Aorta (tissue), 5 donors: ENCODE measurements at places on chromosomes 1 and 21. TPM values are rescaled to one million over a fixed set of nuclear protein-coding genes. Genes with fewer than 3 reads are reported as not detected.

CCDC27 gene
- total RNA-seq, result not detected

LDLRAD1 gene
- total RNA-seq, result not detected

FOXD2 gene
- total RNA-seq, result 1.6 TPM

HSD11B1 gene
- 21.5 TPM for total RNA-seq

MX2 gene
- total RNA-seq, result 21.5 TPM

RORC gene
- not detected for total RNA-seq

DNA sequence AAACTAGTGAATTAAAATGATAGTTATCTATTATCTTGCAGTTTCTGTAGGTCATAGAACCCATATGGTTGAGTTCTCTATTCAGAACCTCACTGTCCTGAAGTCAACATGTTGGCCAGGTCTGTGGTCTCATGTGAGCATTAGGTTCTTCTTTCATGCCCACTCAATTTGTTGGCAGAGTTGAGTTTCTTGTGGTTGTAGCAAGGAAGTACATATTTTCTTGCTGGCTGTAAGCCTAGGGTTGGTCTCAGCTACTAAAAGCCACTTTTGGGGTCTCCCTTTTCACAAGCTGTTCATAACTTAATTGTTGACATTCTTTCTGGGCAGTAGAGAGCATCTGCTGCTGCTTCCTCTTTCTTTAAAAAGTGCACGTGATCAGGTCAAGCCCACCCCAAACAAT is 1165.1 kb upstream of the NCAM2 start:
- H3K4me3 ChIP-seq, result no peak overlapping the region
- no peaks in the 10 kb centered on the region for H3K27me3 ChIP-seq
- no peaks in the 10 kb centered on the region for H3K36me3 ChIP-seq
- no peak overlapping the region for H3K27ac ChIP-seq
- DNase-seq, result no peak

DNA sequence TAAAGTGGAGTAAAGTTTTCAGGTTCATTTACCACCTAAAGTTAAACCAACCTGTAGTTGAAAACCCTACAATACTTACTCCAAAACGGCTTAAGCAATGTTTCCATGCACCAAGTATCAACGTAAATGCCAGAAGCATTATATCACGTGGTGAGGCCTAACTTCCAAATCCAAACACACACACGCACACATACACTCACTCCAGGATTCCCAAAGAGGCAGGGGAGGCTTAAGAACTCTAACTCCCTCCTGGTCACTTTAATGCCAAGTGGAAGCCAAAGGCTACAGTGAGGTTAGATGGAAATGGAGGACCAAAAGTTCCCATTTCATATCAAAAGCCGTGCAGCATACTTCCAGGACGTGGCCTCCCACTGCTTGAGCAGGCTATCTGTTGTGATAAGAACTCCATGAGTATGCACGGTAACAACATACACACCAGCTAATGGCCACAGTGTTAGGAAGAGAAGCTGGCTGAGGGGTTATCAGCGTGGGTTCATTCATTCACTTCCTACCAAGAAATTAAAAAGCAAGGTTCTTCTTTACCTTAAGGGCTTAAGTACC is 224.1 kb downstream of the SLC45A1 start:
- H3K4me3 ChIP-seq, result no peak overlapping the region
- no peaks in the 10 kb centered on the region for H3K36me3 ChIP-seq
- H3K27ac ChIP-seq, result no peak overlapping the region
- H3K27me3 ChIP-seq, result no peaks in the 10 kb centered on the region
- H3K4me1 ChIP-seq, result no peaks in the 10 kb centered on the region

DNA sequence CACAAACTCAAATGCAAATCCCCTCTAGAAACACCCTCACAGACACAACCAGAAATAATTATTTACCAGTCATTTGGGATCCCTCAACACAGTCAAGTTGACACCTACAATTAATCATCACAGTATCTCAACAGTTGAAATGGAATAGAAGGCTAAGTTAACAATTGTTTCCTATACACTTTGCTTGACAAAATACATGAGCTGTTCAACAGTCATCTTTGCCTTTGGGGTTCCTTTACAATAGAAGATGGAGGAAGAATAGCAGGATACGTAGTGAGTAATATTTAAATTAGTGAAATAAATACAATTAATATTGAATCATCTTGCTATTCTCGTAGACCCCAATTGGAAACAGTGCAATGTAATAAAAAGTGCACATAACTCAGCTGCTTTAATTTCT is 487.3 kb upstream of the ADAMTS5 start:
- H3K27ac ChIP-seq, result no peak overlapping the region
- no peaks in the 10 kb centered on the region for H3K27me3 ChIP-seq
- DNase-seq, result no peak
- H3K36me3 ChIP-seq, result no peaks in the 10 kb centered on the region

DNA sequence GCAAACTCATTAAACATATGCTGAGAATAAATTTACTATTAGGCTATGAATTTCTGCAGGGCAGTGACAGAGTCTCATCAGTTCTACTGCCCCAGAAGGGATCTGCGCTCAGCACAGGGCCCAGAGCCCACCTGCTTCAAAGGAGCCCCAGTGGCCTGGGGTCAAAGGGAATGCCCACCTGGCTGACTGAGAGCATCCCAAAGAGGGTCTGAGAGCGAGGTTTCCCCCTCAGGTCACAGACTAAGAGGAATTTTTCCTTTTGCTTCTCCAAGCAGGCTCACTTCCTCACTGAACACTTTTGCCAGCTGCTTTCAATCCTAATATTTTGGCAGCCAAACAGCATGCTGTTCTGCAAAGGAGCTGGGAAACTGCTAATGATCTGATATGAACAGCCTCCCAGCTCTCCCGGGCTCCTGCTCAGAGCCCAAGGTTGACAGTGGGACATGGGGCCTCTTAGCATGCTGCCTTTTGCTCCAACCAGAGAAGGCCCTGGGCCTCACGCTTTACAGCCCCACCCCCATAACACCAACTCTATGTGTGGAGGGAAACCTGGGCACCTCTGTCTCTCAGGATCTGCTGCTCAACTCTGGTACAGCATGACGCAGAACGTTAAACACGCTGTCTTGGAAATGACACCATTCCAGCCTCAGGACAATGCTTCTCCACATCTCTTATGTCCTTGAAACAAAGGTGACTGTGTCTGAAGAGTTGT is 70.7 kb upstream of the SYT6 start:
- no peak overlapping the region for H3K4me3 ChIP-seq
- H3K36me3 ChIP-seq, result no peaks in the 10 kb centered on the region
- no peak for DNase-seq

GRCh38 chr1:156963621-156964020 is 43.2 kb downstream of the LRRC71 start:
- H3K36me3 ChIP-seq, result peaks cover 16% of the 10 kb centered on the region
- H3K27me3 ChIP-seq, result no peaks in the 10 kb centered on the region
- no peak overlapping the region for H3K27ac ChIP-seq
- no peaks in the 10 kb centered on the region for H3K4me1 ChIP-seq

DNA sequence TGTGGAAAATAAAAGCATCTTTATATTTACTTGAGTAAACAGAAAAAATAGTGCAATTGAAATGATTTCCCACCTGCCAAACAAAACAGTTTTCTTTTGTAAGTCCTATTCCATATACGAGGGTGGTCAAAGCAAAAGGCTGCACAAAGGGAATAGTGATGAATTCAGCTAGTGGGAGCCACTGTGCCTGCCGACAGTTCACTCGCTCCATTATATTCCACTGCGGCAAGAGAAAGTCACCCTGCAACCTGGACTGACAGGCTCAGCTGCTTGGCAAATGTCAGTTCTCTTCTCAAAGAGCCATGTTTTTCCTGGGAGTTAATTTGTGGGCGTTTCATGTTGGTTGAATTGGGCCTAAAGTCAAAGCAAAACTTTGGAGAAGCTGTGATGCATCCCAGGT is 145.4 kb downstream of the LMO4 start:
- H3K4me1 ChIP-seq, result no peaks in the 10 kb centered on the region
- H3K4me3 ChIP-seq, result no peak overlapping the region
- no peaks in the 10 kb centered on the region for H3K27me3 ChIP-seq
- DNase-seq, result no peak
- H3K36me3 ChIP-seq, result no peaks in the 10 kb centered on the region

DNA sequence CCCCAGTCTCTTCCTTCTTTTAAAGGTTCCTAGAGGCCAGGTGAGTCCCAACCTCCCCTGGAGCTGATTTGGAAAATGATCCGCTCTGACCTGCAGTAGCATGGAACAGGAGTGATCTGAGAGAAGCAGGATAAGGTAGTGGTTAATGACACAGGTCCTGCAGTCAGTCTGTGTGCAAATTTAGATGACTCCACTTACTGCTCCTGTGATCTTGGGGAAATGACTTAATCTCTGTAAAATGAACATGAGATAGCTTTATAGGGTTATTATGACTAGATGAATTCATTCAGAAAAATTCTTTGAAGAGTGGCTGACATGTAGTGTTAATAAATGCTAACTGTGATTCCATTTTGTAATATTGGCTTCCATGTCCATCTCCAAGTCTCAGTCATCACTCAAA is 374.9 kb upstream of the CAMK1G start:
- H3K27ac ChIP-seq, result no peak overlapping the region
- no peak for DNase-seq
- H3K27me3 ChIP-seq, result no peaks in the 10 kb centered on the region
- no peaks in the 10 kb centered on the region for H3K4me1 ChIP-seq
- H3K4me3 ChIP-seq, result no peak overlapping the region
- H3K36me3 ChIP-seq, result no peaks in the 10 kb centered on the region

DNA sequence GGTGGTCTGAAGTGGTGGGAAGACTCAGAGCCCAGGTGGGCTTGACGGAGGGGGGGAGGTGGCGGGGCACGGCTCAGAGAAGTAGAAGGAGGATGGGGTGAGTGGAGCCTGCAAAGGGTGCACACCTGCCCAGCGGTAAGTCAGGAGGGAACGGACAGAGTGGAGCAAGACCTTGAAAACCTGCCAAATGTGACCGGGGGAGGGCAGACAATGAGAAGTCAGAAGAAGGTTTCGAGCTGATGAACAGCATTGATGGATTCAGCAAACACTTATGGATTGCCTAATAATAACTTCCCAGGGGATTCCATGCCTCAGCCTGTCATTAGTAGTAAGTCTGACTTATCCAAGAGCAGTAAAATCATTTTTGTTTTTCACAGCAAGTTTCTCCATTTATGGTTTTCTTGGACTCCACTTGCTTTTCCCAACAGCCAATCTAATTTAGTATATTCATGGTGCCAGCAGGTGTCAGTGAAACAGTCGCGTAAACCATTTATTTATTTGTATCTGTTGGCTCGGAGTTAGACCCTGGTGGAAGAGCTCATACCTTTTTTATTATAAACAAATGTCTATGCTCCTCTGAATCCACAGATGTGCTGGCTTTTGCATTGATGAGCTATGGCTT is 279.1 kb downstream of the PCP4 start:
- H3K27ac ChIP-seq, result no peak overlapping the region
- no peaks in the 10 kb centered on the region for H3K4me1 ChIP-seq
- H3K36me3 ChIP-seq, result no peaks in the 10 kb centered on the region
- no peaks in the 10 kb centered on the region for H3K27me3 ChIP-seq
- no peak overlapping the region for H3K4me3 ChIP-seq

GRCh38 chr1:20663969-20664715 is 3.0 kb upstream of the DDOST start:
- no peak for DNase-seq
- H3K4me1 ChIP-seq, result no peaks in the 10 kb centered on the region
- H3K36me3 ChIP-seq, result no peaks in the 10 kb centered on the region
- no peak overlapping the region for H3K4me3 ChIP-seq

DNA sequence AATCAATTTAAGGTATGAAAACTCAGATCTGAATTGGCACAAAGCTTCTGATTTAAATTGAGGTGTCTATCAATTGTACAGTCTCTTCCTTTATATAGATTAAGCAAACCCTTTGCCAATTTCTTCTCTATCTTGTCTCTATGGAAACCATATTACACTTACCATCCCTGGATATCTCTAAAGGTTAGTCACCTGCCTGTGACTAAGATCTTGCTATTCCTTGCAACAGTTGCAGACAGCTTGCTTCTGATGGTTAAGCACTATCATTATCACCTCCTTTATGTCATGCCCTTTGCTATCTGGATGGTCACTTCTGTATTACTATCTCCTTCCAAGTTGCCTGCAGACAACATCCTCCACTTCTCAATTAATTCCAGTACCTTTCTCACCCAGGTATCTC is 998.6 kb upstream of the B3GALT2 start:
- no peaks in the 10 kb centered on the region for H3K4me1 ChIP-seq
- H3K36me3 ChIP-seq, result no peaks in the 10 kb centered on the region
- DNase-seq, result no peak
- H3K27me3 ChIP-seq, result peaks cover 1% of the 10 kb centered on the region

DNA sequence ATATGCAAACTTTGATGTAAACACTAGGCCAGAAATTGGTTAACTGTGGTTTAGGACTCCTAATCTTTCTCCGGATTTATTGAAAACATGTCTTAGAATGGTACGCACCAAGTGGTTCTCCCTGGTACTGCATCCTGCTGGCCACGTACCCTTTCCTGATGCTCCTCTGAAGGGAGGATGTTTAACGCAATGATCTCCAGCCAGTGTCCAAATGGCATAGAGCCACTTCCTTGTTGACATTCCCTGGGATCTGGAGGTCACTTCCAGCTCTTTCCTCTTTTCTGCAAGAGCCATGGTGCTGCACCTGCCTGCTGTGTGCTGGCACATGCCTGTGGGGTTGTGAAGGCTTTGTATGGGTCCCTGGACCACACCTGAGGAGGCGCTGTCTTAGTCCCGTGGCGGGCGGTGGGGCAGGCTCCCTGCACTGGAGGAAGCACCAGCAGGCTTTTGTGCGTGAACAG is 53.9 kb downstream of the GALNT2 start:
- H3K27ac ChIP-seq, result no peak overlapping the region
- H3K4me3 ChIP-seq, result no peak overlapping the region
- H3K27me3 ChIP-seq, result no peaks in the 10 kb centered on the region
- no peak for DNase-seq

- no peaks in the 10 kb centered on the region for H3K36me3 ChIP-seq
- H3K27ac ChIP-seq, result no peak overlapping the region
- H3K4me3 ChIP-seq, result no peak overlapping the region
Measured at GRCh38 chr1:198337886-198338285, 181.1 kb downstream of the NEK7 start.
